GM10248 (cell line): ENCODE measurements at places on chromosomes 4 and X.

- no peak for DNase-seq
These were observed 7.2 kb downstream of the SMS start for GRCh38 chrX:21947671-21948070.

DNA sequence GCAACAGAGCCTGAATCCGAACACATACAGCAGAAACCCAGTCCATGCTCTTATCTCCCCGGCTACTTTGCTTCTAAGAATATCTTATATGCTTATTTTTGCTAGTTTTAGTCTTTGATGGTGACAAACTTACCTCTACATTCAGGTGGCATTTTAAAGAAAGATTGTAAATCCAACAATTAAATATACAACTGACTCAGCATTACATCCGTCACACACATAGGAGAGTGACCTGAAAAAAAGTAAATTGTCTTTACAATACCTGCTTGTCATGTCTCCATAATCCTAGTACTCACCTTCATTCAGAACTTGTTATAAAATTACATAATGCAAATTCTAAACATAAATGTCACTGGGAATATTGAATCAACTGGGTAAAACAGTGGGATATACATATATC, 30.6 kb upstream of the BMP3 start:
- DNase-seq: no peak

GRCh38 chr4:143306788-143307187, 29.9 kb upstream of the GAB1 start:
- no peak for DNase-seq

DNA sequence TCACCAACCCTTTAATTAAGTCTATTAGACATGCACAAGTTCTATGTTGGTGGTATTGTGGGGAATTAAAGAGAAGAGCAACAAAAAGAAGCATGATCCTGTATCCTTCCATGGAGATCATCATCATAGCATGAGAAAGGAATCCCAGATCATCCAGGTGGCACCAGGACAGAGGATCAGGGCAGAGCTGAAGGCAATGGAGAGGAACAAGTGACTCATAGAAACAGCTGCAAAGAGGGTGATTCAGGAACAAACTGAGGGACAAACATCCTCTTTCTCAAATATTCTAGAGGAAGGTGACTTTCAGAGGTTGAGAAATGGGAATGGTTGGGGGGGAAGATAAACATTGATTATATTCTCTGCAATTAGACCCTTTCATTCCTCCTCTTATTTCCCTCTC, 105.5 kb upstream of the OTUD4 start:
- DNase-seq: no peak

- no peak for DNase-seq
These were observed 63.2 kb downstream of the SEPSECS start for GRCh38 chr4:25096981-25097443.

DNA sequence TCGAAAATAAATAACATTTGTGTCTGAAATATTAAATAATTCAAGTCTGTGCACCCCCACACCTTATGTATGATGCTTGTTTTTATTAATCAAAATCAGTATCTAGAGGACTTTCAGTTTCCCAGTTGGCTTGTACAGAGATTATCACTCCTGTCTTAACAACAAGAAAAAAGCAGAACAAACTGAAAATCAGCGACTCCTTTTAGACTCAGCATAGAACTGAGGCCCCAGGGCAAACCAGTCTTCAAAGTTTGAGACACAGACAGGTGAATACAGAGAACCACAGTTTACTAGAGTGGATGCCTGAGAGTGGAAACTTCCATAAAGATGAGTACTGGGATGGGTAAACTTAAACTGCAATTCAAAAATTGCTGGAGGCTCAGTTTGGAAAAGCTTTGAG, 142.8 kb upstream of the KLF8 start:
- no peak for DNase-seq

GRCh38 chr4:53595204-53595603, 3.9 kb upstream of the LNX1 start:
- no peak for DNase-seq

DNA sequence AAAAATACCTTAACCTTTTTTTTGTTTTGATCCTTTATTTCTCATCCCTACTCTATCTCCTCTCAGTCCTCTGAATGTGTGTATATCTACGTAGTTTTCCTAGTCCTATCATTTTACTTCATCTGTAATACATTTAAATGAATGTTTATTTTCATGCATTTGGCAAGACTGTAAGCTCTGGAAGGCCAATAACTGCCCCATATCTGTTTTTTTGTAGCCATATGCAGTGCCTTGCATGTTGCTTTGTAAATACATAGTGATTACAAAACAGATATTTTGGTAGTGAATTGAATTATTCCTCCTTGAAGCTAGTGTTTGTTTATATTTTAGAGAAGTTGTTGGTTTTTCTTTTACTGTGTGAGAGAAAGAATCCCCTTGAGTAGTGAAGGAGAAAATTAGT, 450.2 kb downstream of the PCDH18 start:
- no peak for DNase-seq

GRCh38 chr4:86484241-86484640, 109.9 kb upstream of the PTPN13 start:
- no peak for DNase-seq

DNA sequence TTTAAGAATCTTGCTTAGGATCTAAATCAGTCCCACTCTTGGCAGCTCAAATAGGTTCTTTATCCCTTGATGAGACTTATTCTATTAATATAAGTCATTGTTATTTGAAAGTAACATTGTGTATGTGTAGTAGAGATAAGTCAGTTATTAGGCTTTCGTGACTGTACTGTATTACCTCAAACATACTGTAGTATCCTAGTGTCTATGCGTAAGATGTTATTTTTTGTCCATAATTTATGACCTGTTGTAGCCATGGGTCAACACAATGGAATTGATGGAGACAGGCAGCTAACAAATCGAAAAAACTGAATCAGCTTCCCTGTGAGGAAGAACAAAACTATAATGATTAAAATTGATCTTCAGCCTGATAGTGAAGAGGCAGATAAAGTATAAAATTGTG, 41.8 kb downstream of the CLCN3 start:
- no peak for DNase-seq

- DNase-seq: peak; percentile 54
These were observed 3.6 kb upstream of the LEF1 start for GRCh38 chr4:108172231-108172752.

DNA sequence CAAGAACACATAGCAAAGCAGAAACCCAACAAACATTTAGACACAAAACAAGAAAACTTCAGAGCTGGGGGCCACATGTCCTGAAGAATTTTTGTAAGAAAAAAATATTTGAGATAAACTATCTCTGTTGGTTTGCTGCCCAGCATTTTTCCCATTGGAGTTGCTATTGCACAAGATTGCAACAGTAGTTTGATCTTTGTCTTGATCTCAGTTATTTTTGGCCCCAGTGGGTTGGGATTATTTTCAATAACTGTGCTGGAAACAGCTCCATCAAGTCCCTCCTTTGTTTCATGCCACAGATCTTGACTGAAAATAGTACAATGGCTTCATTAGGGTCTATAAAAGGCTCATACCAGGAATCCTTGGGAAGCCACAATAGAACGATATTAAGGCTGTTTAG, 103.8 kb upstream of the RAI2 start:
- DNase-seq: no peak

- DNase-seq: no peak
These were observed 30.3 kb downstream of the INPP4B start for GRCh38 chr4:142815834-142816233.
